Stimulated activated CD8-positive, alpha-beta memory T cell treated with anti-CD3 and anti-CD28 coated beads, Interleukin-2, amount 100 ng/mL, for 1 hour (primary cell): ENCODE measurements at places on chromosomes 2 and 18.

DNA sequence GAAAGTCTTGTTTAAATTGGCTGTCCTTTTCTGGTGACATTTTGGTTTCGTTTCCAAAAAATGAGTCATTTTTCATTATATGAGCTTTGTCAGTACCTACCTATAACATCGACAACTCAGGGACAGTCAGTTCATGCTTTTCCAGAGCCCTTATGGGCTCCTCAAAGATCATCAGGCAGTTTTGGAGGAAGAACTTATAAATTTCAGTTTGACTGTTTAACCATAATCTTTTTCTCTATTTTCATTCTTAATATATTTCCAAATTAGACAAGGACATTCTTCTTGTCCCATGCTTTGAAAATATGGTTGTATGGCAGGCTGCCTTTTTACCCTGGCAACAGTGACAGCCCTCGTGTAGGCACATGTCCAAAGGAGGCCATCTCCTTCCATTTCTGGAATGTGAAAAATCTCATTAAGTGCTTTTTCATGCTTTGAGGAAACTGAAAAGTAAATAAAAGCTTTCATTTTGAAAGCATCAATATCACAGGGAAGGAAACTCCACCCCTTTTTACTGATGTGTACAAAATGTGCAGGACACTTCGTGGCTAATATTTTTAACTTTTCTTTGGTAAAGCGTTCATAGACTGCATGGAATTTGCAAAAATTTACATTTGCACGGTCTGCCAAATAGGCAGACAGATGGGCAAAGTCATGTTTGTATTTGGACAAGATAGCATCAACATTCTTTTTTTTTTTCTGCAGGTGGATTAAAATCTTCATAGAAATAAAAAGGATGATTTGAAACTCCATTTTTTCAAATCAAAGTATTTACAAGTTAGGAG lies 7.2 kb upstream of the PROC start:
- no peak for DNase-seq

- no peak for DNase-seq
Observed at GRCh38 chr2:64768491-64769005, 114.8 kb upstream of the SERTAD2 start.

- no peak for DNase-seq
Observed at GRCh38 chr2:157127249-157128012, 130.1 kb upstream of the GALNT5 start.

- DNase-seq, result no peak
Observed at GRCh38 chr2:10514273-10514672, 66.1 kb upstream of the ODC1 start.

- no peak for DNase-seq
Observed at GRCh38 chr18:55119434-55119833, 160.2 kb upstream of the CCDC68 start.

DNA sequence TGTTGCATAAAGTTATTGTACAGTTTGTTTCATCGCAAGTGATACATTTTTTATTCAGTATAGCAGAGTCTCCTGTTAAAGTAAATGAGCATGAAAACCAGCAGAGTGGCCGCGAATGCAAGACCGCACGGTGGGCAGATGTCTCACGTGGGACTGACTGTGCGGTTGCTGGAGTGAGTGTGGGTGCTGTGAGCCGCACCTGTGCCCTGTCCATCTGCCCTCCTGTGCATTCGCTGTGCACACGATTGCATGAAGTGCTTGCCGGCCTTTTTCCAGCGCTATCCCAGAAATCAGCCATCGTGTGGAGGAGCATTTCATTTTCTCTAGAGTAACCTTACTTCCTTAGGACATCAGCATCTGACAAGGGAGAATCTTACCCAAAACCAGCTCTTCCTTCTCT lies 118.7 kb downstream of the RNF144A start:
- no peak for DNase-seq

- no peak for DNase-seq
Observed at GRCh38 chr2:118177884-118178283, 89.6 kb downstream of the INSIG2 start.

DNA sequence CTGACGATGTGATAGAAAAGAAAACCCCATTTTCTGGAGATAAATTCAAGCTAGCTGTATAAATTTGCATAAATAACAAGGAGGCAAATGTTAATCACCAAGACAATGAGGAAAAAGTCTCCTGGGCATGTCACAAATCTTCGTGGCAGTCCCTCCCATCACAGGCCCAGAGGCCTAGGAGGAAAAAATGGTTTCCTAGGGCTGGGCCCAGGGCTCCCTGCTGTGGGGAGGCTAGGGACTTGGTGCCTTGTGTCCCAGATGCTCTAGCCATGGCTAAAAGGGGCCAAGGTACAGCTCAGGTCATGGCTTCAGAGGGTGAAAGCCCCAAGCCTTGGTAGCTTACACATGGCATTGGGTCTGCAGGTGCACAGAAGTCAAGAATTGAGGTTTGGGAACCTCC lies 134.6 kb downstream of the CABLES1 start:
- DNase-seq, result no peak

DNA sequence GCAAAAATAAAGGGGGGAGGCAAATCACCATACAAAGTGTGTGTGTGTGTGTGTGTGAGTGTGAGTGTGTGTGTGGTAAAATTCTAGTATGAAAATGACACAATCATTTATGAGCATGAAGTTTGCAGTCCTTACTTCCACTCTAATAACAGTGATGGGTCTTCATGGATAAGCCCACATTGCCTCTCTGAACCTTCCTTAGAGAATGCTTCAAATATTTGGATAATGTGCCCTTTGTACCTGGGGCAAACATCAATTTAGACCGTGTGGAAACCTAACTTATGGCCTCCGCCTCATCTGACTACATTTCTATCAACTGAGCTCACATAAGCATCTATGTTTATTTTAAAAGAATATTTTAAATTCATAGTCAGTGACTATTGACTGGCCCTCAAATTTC lies 3.7 kb downstream of the SCN9A start:
- DNase-seq, result no peak

DNA sequence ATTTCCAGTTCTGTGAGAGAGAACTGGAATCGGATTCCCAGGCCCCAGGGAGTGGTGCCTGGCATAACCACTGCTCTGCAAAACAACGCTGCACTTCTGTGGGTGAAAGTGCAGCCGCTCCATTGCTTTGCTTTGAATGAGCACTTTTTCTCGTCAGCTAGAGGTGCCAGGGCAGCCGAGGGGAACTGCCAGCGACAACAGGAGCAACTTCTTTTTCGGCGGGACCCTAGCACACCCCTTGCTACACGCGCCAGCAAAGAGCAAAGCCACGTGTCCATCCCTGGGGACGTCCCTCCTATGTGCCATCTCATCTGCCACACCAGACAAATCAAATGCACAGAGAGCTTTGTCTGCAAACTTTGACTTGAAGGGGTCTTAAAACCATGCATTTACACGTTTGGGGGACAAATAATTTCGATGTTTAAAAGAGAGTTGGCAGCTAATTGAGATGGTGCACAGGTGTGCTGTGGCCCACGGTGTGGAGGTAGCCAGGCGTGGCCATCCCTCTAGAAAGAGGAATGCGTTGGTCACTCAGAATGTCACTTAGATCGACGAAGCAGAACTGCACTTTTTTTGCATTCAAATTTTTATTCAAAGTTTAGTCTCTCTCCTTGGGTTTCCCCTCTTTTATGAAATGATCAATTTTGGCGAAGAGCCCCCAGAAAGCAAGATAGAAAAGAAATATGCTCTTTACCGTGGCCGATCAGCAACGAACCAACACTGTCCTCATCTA lies 151.8 kb downstream of the MBP start:
- DNase-seq, result no peak

DNA sequence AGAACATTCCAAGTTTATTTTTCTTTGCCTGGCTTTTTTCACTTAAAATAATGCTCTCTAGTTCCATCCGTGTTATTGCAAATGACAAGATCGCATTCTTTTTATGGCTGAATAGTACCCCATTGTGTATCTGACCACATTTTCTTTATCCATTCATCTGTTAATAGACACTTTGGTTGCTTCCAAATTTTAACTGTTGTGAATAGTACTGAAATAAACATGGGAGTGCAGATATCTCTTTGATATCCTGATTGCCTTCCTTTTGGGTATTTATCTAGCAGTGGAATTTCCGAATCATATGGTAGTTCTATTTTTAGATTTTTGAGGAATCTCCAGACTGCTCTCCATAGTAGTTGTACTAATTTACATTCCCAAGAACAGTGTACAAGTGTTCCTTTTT lies 230.5 kb downstream of the FIGN start:
- DNase-seq, result no peak

DNA sequence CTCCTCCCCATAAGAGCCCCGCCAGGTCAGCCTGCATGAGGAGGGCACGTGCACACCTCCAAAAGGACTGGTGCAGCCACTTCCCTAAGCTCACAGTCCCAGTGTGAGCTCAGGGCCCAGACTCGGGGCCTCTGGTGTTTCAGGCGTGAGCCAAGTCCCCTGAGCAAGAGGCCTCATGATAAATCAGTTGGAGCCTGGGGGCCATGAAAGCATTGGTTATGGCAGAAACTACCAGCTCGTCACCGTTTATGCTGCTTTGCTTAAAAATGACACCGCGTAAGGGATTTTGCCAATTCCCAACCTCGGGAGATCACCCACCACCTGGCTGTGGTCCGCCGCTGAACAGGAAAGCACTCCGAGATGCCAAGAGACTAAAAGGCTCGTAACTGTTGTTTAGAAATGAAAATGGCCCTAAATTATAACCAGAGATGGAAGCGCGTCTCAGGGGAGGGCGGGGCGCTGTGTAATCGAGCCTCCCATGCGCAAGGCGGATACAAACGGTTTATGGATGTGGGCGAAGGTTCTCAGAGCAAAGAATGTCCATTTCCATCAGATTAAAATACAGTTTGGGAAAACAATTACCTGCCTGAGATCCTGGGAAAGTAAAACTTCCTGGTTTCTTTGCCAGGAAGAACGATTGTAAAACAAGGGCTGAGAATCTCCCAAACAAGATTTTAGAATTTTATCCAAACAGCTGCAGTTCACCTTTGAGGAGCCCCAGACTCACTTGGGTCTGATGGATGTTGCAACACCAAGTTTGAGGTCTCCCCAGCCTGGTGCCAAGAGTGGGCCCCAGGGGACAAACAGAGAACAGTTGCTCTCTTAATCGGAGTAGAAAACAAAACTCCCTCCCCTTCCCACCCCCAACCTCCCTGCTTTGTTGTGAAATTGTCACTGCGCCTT lies 141.4 kb downstream of the BCL2 start:
- DNase-seq, result no peak

DNA sequence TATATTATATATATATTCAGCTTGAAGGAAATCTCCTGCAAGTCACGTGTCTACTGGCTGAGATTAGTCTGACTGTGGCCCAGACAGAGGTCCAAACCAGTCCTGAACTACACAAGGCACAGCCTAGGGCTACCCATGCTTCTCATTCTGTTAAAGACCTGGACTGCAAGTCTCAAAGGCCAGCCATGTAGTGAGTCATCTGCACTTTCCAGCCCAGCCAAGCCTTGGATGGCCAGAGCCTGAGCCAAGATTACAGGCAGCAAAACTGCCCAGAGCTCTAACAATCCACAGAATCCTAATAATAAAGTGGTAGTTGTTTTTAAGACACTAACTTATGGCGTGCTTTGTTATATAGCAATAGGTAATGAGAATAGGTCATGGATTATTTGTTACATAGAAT lies 259.6 kb downstream of the SS18 start:
- DNase-seq, result no peak

DNA sequence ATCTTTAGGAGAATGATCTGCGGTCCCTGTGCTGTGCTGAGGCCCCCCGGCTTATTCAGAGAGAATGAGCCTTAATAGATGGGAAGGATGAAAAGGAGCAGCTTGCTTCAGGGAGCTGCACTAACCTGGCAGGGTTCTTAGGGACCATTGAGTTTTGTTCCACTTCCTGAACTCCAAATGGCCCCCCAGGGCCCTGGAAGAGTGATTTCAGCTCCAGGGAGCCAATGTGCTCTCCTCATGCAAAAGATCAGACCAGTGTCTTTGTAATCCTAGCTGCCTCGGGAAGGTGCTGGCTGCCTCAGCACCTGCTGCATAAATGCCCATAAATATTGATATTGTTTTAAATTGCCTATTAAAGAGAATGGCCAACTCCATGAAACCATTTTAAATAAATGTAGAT lies 210.2 kb downstream of the NCK2 start:
- DNase-seq, result no peak

DNA sequence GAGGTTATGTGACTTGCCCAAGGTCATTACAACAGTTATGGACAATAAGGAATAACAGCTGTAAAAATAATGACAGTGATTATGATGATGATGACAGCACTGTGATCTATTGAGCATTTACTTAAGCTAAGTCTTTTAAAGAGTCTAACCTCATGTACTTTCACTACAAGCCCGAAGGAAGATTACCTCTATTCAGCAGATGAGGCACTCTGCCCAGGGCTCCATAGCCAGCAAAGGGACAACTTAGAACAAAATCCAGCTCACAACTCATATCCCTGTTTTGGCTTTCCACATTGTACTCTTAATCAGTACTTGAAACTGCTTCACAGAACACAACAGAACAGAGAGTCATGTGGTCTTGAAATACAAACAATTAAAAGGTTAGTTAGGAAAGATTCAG lies 290.2 kb downstream of the ZNF385B start:
- no peak for DNase-seq

DNA sequence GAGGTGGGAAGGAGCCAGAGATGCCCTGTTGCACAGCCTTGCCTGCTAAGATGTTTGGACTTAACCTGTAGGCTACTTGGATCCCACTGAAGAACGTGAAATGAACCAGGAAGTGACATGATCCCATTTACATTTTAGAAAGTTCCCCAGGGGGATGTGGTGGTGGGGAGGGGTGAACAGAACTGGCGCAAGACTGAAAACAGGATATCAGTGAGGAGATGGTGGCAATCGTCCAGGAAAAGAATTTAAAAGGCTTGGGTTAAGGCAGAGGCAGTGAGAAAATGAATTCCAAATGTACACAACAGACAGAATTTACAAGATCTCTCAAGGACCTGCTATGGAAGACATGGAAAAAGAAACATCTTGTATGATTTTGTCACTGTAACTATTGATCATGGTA lies 42.3 kb downstream of the SULT1C2 start:
- DNase-seq, result no peak

DNA sequence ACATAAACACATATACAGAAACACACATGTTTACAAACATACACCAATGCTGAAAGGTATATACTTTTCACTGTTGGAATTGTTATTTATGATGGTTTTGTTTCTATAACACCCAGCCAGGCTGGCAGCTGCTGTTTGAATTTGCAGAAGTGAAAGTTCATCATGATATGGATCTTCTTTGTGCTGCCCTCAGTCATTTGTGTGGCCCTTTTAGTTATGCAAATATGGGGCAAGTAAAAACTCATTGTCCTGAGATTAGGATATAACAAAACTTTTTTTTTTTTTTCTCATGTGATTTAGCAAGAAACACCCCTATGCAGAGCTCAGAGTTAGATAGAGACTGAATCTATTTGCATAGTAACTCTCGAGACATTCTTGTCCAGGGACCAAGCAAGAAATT lies 714.1 kb downstream of the KCNJ3 start:
- DNase-seq, result no peak

- DNase-seq, result no peak
Observed at GRCh38 chr2:129550536-129550935, 428.9 kb upstream of the RAB6C start.

GRCh38 chr2:182818925-182819324 lies 47.5 kb downstream of the FRZB start:
- no peak for DNase-seq
